ENCODE measurements at places on chromosomes 7 and 10.

- ATAC-seq = no peak
These were observed 146.2 kb downstream of the KIAA1217 start for GRCh38 chr10:24355056-24355688.

GRCh38 chr7:51138123-51139085 is 178.2 kb downstream of the COBL start:
- no peak for ATAC-seq

DNA sequence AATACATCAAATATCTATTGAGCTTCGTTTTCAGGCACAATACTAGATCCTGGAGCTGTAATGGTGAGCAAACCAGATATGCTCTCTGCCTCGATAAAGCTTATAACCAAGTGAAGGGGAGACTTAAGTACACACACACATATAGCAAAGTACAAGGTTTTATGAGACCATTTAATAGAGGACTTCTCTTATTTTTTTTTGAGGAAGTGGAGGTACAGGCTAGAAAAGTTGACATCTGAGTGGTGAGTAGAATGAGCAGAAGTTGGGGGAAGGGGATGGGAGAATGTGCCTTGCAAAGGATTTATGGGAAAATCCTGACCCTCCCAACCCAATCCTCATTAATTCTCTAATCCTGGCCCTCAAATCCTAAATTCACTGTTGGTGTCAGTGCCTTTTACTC is 7.7 kb downstream of the CCDC136 start:
- ATAC-seq = no peak

GRCh38 chr7:92557808-92558362 is 29.3 kb downstream of the RBM48 start:
- no peak for ATAC-seq

- ATAC-seq = no peak
These were observed 59.6 kb downstream of the BRI3 start for GRCh38 chr7:98341106-98341505.

DNA sequence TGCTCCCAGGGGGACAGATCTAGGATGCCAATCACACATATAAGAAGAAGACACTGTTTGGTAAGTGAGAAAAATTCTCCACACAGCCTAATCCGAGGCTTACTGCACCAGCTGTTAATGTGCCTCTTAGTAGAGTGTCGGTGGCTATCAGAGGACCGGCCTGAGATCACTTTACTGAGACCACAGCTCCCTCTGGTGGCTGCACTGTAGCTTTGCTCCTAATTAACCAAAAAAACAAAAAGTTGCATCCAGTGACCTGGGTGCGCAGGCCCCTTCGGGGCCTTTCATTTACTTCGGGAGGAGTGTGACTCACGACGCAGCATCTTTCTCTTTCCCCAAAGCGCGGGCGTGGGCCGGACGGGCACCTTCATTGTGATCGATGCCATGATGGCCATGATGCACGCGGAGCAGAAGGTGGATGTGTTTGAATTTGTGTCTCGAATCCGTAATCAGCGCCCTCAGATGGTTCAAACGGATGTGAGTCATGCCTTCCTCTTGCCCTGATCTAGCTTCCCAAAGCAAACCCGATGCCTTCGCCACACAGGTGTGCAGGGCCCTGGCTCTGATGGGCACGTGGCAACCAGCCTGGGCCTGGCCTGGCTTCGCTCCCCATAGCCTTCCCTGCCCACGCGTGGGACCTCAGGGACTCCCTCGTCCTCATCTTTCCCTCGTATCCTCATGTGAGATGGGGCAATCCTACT is 56.7 kb downstream of the MKI67 start:
- peak; percentile 30 for ATAC-seq

DNA sequence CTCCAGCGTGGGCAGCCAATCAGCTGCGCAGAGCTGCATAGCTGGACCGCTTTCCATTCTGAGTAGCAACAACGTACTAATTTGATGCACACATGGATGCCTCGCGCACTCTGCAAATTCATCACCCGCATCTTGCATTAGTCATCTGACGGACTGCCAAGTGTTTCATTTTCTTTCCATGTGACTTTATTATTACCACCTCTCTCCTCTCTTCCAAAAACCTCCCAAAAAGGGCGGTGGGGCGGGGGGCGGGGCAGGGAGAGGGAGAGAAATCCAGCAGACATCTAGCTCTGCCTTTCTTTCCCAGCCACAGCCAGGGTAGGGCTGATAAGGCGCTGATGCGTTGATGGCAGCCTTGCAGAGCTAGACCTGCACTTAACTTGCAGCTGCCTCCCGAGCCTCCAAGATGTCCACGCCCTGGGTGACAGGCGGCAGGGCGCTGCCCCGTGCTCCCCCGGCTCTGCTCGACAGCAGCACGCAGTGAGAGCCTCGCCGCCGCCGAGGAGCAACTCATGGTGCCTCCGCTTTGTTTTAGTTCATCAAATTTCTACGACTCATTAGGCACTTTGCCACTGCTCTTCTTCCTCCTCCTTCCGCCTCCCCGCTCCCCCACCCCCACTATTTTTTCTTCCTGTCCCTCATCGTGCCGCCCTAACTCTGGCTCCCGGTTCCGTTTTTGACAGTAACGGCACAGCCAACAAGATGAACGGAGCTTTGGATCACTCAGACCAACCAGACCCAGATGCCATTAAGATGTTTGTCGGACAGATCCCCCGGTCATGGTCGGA is 147.3 kb downstream of the CELF2 start:
- ATAC-seq = peak; percentile 54

DNA sequence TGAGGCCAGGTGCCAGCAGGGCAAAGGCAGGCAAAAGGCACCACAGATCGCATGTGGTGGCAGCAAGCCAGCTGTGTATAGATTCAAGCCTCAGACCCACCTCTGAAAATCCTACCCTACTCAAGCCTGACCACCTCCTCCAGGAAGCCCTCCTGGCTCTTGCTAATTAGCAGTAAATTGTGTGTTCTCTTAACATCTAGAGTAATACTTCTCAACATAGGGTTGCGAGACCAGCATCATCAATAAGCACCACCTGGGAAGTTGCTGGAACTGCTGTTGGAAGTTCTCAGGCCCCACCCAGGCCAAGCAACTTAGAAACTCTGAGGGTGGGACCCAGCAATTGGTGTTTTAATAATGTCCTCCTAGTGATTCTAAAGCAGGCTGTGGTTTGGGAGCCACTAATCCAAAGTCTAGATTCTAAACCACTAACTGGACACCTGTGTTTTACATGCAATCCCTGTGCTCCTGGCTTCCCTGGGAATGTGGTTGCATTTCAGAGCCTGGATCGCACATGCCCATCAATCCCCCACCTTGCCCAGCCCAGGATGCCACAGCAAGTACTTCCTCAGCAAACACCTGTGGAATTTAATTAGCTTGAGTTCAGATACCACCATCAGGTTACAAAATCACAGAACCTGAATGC is 46.2 kb downstream of the KCNMA1 start:
- no peak for ATAC-seq

GRCh38 chr7:142454862-142455261 is 197.0 kb upstream of the PRSS58 start:
- ATAC-seq = peak; percentile 68

DNA sequence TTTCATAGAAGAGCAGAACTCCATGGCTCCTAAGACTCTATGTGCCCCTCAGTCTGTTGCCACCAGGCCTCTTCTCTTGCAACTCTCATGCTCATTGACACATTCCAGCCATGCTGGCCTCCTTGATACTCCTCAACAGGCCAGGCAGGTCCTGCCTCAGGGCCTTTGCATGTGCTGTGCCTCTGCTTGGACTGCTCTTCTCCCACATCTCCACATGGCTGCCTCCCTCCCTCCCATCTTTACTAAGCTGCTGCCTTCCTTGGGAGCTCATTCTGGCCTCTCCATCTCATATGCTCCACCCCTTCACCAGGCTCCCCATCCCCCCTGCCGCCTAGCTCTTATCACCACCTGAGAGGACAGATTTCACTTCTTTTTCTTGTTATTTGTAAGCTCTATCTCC is 103.8 kb upstream of the GPR26 start:
- no peak for ATAC-seq

GRCh38 chr10:83543691-83544462 is 595.4 kb upstream of the GHITM start:
- no peak for ATAC-seq

DNA sequence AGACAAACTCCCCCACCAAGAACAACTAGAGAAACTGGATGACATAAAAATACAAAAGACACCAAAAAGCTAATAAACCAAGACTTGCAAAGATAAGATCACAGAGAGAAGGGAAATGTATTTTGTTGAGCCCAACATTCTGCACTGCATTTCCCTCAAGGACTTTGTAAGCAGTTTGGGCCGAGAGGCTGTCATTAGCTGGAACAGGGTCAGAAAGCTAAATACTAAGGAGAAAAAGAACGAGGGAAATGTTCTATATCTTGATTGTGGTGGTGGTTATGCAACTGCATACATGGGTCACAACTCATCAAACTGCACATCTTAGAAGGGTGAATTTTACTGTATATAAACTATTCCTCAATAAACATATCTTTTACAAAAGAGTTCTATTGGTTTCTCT is 315.0 kb downstream of the IPMK start:
- ATAC-seq = no peak

- no peak for ATAC-seq
These were observed 20.9 kb upstream of the PARD3 start for GRCh38 chr10:34835908-34836508.

GRCh38 chr7:139072796-139073195 is 36.7 kb downstream of the ZC3HAV1 start:
- ATAC-seq = peak; percentile 18

- no peak for ATAC-seq
These were observed 49.9 kb upstream of the CD36 start for GRCh38 chr7:80588591-80588990.

All from activated CD4-positive, CD25-positive, alpha-beta regulatory T cell treated with anti-CD3 and anti-CD28 coated beads, Interleukin-2, amount 50 U/mL, for 24 hours (primary cell).